ENCODE measurements at places on chromosomes 7 and 10.

DNA sequence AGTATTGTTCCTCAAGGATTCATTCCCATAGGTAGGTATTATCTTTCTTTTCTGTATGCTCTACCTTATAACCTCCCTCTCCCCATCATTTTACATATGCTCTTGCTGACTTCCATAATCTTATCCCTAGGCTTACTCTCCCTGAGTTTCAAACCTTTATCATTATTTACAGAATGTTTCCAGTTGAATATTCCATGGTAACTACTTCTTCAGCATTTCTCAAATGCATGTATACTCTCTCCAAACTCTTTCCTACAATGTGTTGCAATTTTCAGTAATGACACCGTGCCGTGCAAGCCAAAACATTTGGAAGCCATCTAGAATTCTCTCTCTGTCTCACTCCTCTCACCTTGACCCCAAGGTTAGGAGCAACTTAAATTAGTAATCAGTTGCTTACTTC lies 548.5 kb downstream of the MAGI2 start:
- no peak for DNase-seq

DNA sequence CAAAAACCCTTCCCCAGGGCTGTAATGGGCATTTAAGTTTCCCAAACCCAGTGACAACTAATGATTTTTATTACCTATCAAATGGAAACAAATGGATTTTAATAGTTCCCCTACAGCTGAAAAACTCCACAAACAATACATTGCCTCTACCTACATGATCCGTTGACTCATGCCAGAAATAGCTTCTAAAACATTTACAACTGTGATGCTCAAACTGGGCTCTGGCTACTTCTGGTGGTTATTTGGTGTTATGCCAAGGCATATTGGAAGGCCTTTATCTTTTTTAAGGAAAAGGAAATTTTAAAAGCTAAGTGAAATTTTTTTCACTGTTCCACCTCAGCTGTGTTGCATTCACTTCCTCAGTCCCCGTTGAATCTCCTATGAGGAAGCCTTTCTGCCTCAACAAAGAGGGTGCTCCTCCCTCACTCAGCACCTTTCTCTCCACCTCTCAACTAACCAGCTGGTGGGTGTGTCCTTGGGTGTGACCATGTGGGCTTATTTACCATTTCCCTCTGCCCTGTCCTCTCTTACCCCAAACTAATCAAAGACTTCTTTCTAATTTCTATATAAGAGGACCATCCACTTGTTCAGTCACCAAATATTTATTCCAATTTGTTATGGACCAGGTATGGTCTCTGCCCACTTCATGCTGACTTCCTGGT lies 82.9 kb downstream of the PRTFDC1 start:
- no peak for DNase-seq

GRCh38 chr10:129042776-129043595 lies 424.1 kb upstream of the MGMT start:
- no peak for DNase-seq

- no peak for DNase-seq
Observed at GRCh38 chr7:103704701-103705100, 258.7 kb upstream of the SLC26A5 start.

DNA sequence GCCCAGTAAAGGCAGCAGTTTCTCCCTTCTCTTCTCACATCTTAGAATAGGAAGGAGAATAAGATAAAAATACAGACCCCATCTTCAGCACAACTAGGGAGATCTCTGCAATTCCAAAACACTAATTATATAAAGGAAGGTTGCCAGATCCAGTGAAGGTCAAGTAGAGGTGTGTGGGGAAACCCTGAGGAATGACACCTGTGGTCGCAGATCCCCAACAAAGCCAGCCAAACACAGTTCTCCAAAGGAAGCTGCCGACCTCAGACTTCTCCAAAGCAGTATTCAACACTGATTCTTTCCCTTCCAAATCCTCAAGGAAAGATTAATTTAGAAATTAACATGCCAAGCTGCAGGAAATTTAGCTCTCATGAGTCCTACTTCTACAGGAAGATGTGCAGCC lies 62.9 kb upstream of the OIT3 start:
- DNase-seq = no peak

GRCh38 chr7:83798489-83798888 lies 149.6 kb upstream of the SEMA3E start:
- DNase-seq = no peak

DNA sequence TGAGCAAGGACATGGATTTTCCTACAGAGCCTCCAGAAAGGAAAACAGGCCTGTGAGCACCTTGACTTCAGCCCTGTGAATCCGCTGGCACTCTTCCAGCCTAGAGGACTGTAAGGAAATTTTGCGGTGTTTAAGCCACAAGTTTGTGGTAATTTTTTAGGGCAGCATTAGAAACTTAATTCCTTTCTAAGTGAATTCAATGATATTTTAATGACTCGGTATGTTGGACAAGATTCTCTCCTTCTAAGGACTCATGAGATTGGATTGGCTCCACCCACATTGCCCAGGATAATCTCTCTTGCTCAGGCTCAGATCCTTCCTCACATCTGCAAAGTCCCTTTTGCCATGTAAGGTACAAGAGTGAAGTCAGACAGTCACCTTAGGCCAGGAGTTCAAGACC lies 4.5 kb downstream of the LYZL2 start:
- no peak for DNase-seq

- DNase-seq = no peak
Observed at GRCh38 chr7:15692501-15693020, 6.1 kb upstream of the MEOX2 start.

DNA sequence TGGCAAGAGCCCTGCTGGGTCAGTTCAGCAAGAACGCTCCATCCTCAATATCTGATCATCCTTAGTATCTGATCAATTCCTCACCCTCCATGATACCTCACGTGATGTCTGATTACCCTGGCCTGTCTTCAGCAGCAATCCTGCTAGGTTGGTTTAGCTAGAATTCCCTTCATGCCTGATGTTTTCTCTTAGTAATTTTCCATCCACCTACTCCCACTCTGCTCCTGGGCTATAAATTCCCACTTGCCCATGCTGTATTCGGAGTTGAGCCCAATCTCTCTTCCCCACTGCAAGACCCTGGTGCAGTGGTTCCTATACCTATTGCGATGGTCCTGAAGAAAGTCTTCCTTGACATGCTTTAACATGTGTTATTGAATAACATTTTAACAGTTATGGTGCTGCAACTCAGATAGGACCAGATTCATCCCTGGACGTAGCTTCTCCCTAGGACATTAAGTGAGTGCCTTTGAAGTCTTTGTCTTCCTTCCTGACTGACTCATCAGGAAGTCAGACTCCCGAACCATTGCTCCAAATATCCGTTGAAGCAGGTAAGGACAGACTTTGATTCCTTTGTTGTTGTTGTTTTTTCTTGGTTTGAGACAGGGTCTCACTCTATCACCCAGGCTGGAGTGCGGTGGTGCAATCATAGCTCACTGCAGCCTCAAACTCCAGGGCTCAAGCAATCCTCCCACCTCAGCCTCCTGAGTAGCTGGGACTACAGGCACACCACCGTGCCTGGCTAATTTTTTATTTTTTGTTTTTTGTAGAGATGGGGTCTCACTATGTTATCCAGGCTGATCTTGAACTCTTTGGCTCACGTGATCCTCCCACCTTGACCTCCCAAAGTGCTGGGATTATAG lies 29.4 kb upstream of the CLDN3 start:
- DNase-seq = no peak

GRCh38 chr7:13953368-13953767 lies 36.1 kb downstream of the ETV1 start:
- DNase-seq = no peak

DNA sequence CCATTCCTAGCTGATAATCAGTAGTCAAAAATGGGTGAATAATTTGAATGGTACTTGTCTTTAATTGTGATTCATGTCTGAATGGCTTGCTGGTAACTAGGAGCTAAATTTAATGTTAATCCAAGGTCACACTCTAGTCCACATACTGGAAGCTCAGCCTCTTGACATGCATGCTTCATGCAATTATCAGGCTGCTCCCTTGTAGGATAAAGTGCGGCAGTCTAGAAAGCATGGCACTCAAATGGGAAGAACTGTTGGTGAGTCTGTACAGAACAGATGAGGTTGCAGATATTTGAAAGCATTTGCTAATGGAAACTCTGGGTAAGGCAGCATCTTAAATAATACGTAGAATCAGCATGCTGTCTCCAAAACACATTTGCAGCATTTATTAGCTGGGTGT lies 499.4 kb downstream of the AUTS2 start:
- no peak for DNase-seq

DNA sequence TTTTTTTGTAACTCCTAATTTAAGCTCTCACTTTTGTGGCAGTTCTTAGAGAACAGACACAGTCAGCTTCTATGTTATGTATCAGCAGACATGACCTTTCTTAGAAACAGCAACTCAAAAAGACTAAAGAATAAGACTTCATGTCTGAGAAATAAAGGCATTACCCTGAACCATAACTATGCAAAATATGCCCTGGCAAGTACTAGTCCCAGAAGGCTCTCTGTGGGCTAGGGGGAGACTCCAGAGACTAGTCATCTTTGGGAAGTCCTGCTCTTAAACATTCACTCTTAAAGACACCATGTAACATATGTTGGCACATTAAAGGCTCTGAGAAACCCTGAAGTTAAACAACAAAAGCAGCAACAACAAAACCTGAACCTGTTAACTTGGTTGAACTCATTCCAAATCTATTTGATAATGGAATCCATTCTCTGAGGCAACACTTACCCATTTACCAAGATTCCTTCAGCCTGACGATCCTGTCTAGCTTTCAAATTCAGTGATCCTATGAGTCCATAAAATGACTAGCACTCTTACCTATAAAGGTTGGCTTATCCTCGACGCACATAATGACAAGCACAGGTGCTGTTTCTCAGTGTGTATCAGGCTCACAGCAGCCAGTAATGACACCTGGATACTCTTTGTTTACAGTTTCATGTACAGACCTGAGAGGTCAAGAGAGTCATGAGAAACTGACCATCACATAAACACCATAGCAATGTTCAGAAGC lies 62.3 kb downstream of the OSBPL3 start:
- DNase-seq = no peak

DNA sequence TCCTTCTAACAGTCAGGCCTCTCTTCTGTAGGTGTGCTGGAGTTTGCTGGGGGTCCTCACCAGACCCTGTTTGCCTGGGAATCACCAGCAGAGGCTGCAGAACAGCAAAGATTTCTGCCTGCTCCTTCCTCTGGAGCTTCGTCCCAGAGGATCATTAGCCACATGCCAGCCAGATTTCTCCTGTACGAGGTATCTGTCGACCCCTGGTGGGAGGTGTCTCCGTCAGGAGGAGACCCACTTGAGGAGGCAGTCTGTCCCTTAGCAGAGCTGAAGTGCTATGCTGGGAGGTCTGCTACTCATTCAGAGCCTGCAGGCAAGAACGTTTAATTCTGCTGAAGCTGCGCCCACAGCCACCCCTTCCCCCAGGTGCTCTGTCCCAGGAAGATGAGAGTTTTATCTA lies 611.1 kb upstream of the COBL start:
- no peak for DNase-seq

DNA sequence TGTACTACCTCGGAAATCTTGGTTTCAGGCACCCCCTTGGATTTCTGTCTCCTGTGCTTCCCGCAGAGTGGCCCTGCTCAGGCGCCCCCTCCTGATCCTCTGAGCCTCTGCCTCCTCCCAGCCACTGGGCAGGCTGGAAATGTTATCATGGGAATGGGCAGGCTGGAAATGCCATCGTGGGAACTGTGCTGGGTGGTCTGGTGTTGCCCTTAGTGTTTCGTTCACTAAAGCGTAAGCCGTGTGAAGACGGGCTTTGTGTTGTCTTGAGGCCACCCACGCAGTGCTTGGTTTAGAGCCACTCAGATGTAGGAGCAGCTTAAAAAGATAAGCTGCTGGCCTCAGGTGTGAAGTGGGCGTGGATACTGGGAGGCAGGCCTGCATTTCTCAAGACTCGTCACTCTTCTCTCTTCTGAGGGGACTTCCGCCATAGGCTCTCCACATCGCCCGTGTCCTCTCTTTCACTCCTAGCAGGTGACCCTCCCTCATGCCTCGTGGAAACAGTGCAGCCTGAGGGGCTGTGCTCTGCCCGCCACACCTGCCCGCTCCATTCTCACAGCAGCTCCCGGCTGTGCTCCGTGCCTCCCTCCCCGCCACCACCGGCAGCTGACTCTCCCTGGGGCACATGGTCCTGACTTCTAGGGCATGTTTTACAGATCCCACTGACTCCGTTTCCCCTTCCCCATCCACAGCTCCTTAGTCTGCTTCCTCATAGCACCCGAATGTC lies 28.5 kb downstream of the PPP2R2D start:
- DNase-seq = no peak

DNA sequence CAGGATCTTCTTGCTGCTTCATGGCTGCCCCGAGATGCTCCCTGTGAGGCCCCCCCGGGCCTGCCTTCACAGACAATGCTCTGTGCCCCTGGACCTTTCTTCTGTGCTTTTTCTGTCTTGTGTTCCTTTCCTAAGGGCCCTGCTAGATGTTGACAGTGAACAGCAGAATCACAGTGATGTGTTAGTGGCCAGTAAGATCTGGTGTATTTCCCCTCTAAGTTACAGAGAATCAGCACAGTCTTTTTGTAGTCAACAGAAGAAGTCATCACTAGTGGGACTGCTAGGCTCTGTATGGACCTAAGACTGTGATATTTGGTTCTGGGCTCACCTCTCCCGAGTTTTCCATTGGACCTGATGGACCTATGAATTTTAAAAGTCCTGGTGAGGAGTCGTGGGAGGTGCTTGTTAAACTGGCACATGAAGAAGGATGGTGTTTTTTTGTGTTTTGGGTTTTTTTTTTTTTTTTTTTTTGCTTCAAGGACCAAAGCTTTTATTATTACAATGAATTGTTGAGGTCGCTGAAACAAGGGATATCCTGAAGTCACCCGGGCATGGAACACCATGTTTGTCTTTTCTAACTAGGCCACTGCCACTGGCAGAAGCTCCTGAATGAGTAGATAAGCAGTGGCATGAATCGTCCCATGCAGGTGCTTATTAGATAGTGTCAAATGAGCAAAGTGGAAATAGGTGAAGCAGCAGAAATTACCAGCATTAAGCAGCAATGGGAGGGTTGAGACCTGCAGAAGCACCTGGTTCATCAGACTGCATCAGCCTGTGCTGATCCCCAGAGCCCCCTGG lies 194.8 kb downstream of the CELF2 start:
- DNase-seq = no peak

DNA sequence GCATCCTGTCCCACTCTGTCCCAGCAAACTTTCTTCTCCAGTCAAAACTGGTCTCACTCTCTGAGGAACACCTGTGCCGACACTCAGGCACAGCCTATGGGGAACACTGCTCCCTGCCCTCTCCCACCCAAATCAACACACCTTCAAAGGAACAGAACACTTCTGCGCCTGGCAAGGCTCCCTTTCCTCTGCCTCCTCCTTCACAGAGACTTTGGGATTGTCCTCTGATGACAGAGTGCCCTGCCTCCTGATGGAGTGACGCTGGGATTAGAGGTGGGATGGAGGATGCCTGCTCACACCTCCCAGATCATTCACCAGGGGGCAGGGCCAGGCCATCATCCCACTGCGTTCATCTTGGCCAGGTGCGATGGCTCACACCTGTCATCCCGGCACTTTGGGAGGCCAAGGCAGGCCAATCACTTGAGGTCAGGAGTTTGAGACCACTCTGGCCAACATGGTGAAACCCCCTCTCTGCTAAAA lies 26.5 kb downstream of the KLF6 start:
- DNase-seq = peak; percentile 57

Data from coronary artery (tissue), 2 donors.